Heart right ventricle (tissue), 16 donors: ENCODE measurements at places on chromosomes 16 and 17. TPM values are rescaled to one million over a fixed set of nuclear protein-coding genes. Genes with fewer than 3 reads are reported as not detected.

DNA sequence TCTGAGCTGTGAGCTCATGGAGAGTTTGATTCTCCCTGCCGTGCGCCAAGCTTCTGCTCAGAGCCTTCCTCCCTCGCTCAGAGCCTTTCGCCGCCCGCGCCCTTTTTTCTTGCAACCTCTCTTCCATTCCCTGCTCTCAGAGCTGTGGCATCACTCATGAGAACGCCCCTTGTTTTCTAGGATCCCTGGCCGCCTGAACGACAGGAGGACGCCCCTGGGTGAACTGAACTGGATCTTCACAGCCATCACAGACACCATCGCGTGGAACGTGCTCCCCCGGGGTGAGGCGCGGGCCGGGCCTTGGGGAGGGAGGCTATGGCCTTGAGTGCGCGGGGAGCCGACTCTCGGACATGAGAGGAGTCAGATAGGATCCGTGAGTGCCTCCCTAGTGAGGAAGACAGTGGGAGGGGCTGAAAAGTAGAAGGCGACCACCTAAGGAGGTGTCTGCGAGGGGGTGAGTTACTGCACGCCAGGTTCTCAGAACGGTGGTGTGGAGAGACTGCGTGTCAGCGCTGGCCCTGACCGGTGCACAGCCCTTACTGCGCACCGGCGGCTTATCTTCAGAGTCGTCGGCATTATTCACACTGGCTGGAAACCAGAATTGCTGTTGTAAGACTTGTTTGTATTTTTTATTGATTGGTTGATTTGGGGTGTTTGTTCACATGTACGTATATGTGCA, 169.5 kb upstream of the CHMP6 start:
- DNase-seq: no peak

DNA sequence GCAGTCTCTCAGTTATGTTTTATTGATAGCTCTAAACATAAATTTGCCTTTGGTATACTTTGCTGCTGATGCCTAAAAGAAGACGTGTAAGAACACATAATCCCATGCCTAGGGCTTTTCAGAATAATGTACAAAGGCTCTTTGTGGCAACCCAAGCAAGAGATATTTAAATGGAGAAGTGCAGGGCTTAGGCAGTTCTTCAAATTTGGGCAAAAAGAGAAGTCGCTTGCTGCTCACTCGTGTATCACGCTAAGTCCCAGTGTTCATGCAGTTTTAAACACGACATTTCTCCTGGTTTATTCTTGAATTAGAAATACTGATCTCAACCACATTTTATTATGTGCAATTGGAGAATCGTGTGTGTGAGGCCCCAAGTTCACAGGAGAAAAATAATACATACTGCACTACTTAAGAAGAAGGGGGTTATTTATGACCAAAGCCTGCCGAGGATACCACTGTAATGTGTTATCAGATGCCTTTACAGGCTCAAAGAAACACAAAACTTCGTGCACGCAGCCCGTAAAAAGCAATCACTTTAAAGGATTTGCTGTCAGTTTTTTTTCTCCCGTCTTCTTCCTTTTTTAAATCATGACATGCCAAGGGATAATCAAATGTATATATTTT, 22.5 kb upstream of the IRX6 start:
- no peak for DNase-seq

DNA sequence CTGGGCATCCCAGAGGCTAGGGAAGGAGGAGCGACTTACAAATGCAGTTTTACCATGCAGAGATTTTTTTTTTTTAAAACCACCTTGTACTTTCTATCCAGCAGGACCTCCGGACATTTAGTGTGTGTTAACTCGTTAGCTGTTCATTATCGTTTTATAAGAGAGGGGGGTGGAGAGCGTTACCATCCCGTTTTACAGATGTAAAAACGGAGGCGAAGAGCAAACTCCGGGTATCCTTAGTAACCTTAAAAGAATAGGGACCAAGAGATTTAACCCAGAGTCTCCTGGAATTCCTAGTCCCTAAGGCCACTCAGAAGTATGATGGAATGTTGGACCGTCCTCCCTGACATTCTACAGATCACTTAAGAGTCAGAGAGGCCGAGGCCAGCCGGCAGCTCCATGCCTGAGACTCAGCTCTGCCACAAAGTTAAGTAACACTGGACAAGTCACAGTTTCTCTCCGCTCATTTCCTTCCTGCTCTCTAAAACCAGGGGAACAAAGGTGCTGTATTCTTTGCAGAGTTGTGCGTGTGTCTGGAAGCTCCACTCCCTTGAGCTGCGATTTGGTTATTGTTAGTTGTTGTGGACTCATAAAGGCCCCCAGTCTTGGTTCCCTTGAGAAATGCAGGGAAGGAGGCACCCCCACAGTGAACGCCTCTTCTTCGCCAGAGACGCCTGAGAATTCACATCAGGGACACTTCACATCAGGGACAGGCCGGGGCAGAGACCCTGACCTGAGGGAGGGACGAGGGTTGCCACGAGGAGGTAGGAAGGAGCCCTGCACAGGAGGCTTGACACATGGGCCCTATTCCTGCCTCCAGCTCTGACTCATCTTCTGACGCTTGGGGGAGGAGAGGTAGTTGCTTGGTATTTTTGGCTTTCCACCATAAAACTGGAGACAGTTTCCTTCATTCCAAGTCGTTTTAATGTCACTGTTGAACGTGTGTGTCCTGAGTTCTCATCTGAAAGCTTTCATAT, 1.2 kb downstream of the DUSP14 start:
- no peak for DNase-seq

DNA sequence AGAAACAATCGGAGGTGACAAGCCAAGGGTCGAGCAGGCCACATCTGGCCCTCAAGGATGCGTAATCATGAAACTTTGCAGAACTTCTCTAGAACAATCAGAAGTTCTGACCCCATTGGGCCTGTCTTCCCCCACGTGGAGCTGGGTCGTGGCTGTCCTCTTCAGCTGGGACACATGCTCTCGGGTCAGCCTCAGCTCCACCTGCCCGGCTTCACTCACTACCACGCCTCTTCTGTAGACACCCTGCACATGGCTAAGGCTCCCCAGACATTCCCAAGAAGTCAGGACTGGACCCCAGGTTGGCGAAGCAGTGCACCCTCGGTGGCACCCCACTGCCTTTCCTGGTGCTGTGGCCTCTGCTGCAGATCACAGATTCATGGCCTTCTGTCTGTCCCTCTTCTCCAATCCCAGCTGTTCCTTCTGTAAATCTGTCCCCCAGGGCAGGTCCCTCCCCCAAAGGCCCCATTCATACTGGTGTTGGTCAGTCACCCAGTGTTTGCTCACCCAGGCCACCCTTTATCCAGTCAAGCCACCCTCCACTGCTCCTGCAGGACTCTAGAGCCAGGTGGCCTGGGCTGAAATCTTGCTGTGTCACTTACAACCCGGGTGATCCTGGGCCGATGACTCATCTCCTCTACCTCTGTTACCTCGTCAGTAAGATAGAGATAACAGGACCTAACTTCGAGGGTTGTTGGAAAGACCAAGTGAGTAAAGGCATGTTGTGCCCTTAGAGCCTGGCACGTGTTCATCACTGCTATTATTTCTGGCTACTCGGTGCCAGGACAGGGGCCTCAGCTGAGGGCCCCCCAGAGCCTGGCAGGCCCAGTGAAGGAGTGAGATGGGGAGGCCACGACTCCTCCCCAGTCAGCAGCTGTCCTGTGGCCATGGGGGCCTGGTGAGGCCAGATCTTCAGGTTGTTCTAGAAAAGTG, 1.4 kb upstream of the SLC5A11 start:
- DNase-seq: no peak

- no peak for DNase-seq
These were observed 126.6 kb downstream of the C16orf95 start for GRCh38 chr16:87190288-87191230.

DNA sequence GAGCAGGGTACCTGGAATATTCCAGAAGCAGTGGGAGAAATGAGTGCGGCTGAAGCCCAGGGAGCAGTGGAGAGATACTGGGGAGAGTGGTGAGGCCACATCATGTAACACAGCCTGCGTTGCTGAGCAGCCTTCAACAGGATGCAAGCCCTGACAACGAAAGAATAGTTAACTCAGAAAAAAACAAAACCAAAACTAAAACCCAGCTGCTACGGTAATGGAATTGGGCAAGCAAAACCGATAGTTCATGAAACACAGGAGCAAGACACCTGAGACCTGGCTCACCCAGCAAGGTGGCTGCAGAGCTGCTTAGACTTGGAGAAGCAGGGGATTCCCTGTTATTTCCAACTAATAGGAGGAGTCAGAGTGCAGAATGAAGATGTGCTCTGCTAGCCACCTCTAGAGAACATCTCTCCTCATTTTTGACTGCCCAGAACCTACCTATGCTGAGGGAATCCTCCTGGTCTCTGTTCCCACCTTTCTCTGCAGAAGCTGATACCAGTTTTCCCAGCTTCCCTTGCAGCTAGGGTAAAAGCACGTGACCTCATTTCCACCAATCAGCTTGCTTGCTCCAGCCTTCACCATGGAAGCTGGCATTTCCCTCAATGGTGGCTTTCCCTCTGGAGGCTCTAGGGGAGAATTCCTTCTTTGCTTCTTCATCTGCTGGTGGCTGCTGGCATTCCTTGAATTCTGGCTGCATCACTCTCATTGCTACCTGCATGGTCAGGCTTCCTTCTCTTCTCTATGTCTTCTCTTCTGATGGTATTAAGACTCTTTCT, 59.4 kb upstream of the XYLT1 start:
- DNase-seq: no peak

The TBC1D26 gene
- total RNA-seq: not detected
